ENCODE measurements at places on chromosomes 6 and 20. TPM values are rescaled to one million over a fixed set of nuclear protein-coding genes. Genes with fewer than 3 reads are reported as not detected.

DNA sequence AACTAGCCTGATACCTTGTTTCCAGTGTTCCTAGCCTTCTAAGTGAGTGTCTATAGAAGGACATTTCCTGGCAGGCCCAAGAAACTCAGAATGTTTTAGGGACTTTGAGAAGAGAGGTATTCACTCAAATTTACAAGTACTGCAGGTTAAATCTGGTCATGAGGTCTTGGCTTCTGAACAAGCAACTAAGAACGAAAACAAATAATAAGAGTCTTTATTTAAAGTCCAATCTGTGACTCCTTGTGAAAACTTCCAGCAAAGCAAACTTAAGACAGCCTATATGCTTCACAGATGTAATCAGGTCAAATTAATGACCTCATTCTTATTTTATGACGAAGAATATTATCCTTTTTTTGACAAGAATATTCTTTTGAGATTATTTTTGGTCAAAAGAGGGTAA is 79.4 kb upstream of the PRSS16 start:
- H3K36me3 ChIP-seq = no peaks in the 10 kb centered on the region
- no peak overlapping the region for H3K4me3 ChIP-seq
- no peak for DNase-seq
- no peak overlapping the region for H3K27ac ChIP-seq

GRCh38 chr6:10598084-10598960 is 77.2 kb downstream of the GCNT2 start:
- H3K27ac ChIP-seq = no peak overlapping the region
- peaks cover 5% of the 10 kb centered on the region for H3K4me1 ChIP-seq
- no peaks in the 10 kb centered on the region for H3K27me3 ChIP-seq
- no peaks in the 10 kb centered on the region for H3K36me3 ChIP-seq

- H3K36me3 ChIP-seq = peaks cover 16% of the 10 kb centered on the region
- H3K4me3 ChIP-seq = no peak overlapping the region
- DNase-seq = no peak
- H3K4me1 ChIP-seq = peaks cover 6% of the 10 kb centered on the region
Observed at GRCh38 chr20:25369529-25369928, 21.1 kb downstream of the ABHD12 start.

GRCh38 chr20:35279040-35279439 is 1.1 kb upstream of the MMP24OS start:
- H3K4me1 ChIP-seq = peaks cover 24% of the 10 kb centered on the region
- H3K27ac ChIP-seq = peak overlapping the region; percentile 84
- no peaks in the 10 kb centered on the region for H3K27me3 ChIP-seq

The ANKEF1 gene
- total RNA-seq = 3.5 TPM

DNA sequence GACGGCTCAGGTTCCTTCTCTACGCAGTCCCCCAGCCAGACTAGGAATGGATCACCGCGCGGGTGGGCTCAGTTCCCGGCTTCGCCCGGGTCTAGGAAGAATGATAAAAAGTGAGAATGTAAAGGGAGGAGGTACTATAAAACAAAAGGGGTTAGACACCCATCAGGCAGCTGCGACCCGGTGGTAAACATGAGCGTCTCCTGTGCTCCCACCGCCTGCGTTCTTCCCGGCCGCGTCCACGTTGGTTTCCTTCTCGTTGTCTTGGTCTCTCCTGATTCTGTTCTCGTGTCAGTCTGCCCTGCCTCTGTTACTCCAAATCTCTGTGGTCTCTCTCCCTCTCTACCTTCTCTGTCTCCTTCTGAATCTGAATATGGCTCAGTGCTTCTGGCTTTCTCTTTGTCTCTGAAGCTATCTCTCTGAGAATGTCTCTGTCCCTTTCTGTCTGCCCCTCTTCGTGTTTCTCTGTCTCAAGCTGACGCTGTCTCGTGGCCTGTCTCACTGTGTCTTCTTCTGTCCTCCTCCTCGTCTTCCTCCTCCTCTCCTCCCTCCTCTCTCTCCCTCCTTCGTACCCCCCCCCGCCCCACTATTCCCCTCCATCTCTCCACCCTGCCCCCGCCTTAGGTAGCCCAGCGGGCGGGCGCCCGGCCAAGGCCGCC is 41.6 kb upstream of the FOXP4 start:
- H3K27ac ChIP-seq = no peak overlapping the region
- DNase-seq = no peak
- peak overlapping the region; percentile 52 for H3K4me3 ChIP-seq
- peaks cover 14% of the 10 kb centered on the region for H3K4me1 ChIP-seq
- H3K36me3 ChIP-seq = no peaks in the 10 kb centered on the region

GRCh38 chr20:2752567-2753460 is 47.6 kb downstream of the CPXM1 start:
- H3K27ac ChIP-seq = no peak overlapping the region
- peaks cover 21% of the 10 kb centered on the region for H3K4me1 ChIP-seq
- peak overlapping the region; percentile 76 for H3K4me3 ChIP-seq
- no peaks in the 10 kb centered on the region for H3K36me3 ChIP-seq
- DNase-seq = peak; percentile 52

DNA sequence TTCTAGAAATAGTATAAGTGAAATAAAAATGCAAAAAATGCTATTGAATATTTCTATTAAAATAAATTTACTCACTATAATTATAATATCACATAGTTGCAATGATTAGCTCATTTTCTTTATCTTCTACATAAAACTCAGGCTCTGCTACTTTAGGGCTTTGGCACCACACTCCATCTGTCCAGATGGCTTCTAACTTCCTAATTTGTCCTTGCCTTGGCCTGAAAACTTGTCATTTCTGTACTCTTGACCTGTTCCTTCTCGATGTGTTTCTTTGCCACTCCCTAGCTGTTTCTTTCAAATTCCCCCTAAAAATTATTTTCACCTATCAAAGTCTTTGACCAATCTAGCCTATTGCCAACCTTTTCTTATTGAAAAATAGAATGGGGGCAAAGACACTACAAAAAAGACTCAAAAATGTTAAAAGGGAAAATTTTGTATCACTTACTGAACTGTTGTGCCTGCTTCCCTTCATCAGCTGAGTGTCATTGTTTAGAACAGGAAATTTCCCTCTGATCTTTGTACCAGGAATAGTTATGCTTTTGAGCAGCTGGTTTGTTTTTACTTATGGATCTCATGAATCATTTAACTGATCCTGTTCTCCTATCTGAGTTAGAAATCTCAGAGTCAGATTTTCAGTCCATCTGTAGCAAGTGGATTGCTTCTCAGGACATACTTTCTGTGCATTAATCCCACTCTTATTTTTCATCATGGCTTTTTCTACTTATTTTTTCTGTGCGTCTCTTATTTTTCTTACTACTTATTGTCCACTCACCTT is 279.2 kb upstream of the CNR1 start:
- peaks cover 14% of the 10 kb centered on the region for H3K27me3 ChIP-seq
- no peaks in the 10 kb centered on the region for H3K36me3 ChIP-seq
- no peak for DNase-seq
- no peak overlapping the region for H3K27ac ChIP-seq
- no peaks in the 10 kb centered on the region for H3K4me1 ChIP-seq
- no peak overlapping the region for H3K4me3 ChIP-seq

DNA sequence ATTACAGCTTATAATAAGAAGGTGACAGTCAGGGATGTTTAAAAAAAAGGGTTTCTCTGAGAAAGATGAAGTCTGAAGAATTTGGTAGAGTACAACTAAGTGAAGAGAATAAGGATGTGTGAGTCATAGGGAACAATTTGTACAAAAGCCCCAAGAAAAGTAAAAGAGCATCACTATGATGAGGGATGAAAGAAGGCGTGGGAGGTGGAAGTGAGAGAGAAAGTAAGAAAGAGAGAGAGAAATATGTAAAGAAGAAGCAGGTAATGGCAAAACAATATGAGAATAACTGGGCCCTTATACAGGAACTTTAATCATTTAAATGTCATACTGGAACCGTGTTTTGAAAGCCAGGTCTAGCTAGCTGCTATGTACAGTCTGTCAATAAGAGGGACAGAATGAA is 179.4 kb downstream of the ASCC3 start:
- H3K4me1 ChIP-seq = peaks cover 12% of the 10 kb centered on the region
- no peak for DNase-seq
- H3K27me3 ChIP-seq = no peaks in the 10 kb centered on the region
- no peak overlapping the region for H3K4me3 ChIP-seq
- H3K36me3 ChIP-seq = peaks cover 46% of the 10 kb centered on the region
- H3K27ac ChIP-seq = peak overlapping the region; percentile 29

DNA sequence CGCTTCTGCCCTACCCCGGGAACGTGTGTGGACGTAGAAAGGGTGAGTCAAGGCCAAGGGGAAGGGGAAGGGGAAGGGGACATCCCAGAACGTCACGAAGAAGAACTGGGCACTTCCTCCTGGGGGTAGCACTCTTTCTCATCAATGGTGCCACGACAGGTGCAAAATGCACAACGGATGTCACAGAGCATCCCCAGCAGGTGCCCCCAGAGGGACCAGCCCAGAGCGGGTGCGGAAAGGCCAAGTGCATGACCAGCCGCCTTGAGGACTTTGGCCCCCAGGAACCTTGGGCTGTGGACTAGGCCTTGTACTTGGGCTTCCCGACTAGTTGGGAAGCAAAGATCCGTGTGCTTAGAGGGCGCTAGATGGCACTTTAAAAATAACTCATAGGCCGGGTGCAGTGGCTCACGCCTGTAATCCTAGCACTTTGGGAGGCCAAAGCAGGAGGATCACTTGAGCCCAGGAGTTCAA is 12.1 kb upstream of the SRC start:
- no peak overlapping the region for H3K27ac ChIP-seq
- no peaks in the 10 kb centered on the region for H3K27me3 ChIP-seq
- no peak for DNase-seq
- no peak overlapping the region for H3K4me3 ChIP-seq

Data from activated naive CD8-positive, alpha-beta T cell treated with anti-CD3 and anti-CD28 coated beads for 36 hours (primary cell).